Occipital lobe (tissue), 3 donors: ENCODE measurements at places on chromosomes 16 and 17. TPM values are rescaled to one million over a fixed set of nuclear protein-coding genes. Genes with fewer than 3 reads are reported as not detected.

Gene SULT1A3
- 2.3 TPM for total RNA-seq

Gene COX4I1
- total RNA-seq = 201 TPM

Gene CES1
- 1.9 TPM for total RNA-seq

Gene PIGL
- total RNA-seq = 18.4 TPM

Gene GPR142
- not detected for total RNA-seq

Gene TPSG1
- total RNA-seq = not detected

DNA sequence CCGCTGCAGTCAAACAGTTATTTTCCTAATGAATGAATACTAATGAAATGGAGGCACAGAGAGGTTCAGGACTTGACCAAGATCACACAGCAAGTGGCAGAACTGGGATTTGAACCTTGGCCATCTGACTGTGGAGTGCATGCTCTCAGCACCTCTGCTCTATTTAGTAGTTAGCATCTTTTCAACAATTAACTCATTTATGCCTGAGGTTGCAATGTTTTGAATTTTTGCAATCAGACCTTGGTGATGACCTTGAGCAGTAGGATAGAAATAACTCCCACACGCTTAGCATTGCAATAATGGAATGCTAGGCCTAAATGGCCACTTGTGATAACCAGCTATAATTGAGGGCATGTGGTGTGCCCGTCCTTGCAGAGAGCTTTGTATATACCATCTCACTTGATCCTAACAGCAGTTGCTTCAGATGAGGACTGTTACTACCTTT lies 31.0 kb downstream of the NAGPA start:
- no peak for DNase-seq

DNA sequence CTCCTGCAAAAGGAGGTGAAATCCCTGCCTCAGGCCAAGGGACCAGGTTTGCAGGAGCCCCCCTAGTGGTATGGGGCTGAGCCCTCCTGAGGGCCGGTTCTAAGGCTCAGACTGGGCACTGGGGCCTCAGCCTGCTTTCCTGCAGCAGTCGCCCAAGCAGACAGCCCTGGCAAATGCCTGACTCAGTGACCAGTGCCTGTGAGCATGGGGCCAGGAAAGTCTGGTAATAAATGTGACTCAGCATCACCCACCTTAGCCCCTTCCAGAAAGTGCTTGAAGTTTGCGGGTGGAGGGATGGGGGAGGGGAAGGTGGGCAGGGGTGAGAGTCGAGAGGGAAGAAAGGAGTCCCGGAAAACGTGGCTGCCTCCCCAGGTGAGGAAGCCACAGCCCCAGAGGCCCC lies 2.1 kb downstream of the MC1R start:
- no peak for DNase-seq

GRCh38 chr17:51275381-51275780 lies 15.0 kb downstream of the UTP18 start:
- DNase-seq = no peak

- no peak for DNase-seq
Observed at GRCh38 chr17:67417507-67417906, 40.4 kb downstream of the PITPNC1 start.

GRCh38 chr16:17302620-17303019 lies 168.1 kb downstream of the XYLT1 start:
- no peak for DNase-seq

DNA sequence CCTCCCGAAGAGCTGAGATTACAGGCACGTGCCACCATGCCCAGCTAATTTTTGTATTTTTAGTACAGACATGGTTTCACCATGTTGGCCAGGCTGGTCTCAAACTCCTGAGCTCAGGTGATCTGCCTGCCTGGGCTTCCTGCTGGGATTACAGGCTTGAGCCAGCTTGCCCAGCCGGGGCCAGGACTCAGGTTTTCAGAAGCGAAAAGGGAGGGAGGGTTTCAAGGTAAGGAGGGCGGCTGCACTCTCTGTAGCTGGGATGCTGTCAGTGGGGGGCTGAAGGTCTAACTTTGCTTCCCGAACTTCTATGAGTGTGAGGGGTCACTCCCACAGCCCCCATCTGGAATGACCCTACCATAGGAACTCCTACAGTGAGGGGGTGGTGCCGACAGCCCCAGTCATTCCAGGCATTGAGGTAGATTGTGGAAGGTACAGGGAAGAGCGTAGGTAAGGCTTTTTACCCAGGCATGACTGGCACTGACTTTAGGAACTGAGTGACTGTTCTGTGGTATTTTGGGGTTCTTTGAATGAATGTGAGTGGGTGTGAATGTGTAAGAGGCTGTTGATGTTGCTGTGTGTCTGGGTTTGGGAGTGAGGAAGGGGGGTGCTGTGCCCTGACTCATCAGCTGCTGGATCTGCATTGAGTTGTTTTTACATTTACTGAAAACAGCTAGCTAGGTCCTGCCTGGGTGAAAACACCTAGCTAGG lies 3.8 kb upstream of the C1QL1 start:
- DNase-seq = peak; percentile 17

- no peak for DNase-seq
Observed at GRCh38 chr16:85749771-85750145, 1.1 kb downstream of the C16orf74 start.

- no peak for DNase-seq
Observed at GRCh38 chr16:51938861-51939260, 608.1 kb downstream of the TOX3 start.

DNA sequence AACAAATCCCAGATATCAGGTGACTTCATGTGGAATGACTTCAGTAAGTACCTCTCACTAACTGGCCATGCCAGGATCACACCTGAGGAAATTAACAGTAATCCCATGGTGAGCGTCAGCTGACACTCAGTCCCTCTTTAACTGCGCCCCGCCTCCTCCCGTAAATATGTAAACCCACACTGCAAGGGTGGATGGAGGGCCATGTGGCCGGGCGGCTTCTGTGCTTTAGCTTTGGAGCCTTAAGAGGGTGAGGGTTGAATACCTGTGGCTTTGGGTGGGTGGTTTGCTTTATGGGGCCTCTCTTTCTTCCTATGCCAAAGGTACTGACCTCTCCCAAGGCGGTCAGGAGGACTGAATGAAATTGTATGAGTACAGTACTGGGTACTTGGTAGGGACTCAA lies 141.7 kb downstream of the MRM1 start:
- DNase-seq = no peak

- no peak for DNase-seq
Observed at GRCh38 chr17:1089915-1090314, 89.9 kb downstream of the ABR start.

DNA sequence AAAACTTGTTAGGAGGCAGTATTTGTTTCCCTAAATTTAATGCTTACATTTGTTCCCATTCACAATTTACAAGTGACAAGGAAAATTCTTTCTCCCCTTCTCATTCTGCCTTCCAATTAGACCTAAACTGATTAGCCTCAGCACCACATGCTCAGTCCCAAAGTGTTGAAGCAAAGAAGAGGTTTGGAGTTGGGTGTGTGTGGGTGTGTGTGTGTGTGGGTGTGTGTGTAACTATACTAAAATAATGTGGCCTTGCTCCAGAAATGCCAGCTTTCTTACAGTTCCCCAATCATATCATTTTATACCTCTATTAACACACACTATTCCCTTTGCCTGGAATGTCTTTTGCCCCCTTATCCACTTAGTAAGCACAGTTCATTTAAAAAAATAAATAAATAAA lies 6.9 kb upstream of the UTP6 start:
- no peak for DNase-seq

DNA sequence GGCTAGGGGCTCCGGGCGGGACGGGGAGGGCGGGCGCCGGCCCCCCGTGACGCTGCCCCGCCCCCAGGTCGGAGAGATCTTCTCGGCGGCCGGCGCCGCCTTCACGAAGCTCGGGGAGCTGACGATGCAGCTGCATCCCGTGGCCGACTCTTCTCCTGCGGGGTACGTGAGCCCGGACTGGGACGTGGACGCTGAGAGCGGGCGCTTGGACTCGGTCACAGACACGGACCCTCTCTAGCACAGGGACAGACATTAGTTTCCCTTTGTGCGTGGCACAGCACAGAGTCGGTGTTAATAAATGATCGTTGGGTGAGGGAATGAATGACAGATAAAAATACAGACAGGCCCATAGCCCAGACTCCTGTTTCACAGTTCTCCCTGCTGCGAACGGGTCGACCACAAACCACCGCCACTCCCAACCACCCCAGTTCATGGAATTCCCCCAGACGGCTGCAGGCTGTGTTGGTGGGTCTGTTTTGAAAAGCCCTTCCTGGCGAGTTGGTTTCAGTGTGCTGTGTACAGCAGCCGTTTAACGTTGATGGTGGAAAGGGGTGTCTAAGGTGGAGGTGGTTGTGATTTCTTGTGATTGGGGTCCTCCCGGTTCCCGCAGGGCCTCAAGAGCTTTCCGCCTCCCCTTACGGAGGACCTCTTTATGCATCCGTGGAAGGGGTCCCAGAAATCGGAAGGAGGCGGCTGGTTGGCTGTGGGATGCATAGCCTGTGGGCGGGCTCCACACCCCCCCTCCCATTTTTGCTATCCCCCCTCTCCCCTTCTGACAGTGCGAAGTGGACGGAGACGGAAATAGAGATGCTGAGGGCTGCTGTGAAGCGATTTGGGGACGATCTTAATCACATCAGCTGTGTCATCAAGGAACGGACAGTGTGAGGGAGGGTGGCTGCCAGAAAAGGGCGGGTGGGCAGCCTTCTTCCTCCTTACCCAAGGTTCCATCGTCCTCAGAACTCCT lies 2.9 kb downstream of the RNASEK start:
- no peak for DNase-seq

GRCh38 chr16:66020642-66021041 lies 345.8 kb upstream of the CDH5 start:
- no peak for DNase-seq
